Cortex of kidney (tissue), 1 donor: ENCODE measurements at places on chromosomes 1 and 21.

GRCh38 chr21:14617040-14617393 lies 70.9 kb upstream of the SAMSN1 start:
- no peak for DNase-seq

DNA sequence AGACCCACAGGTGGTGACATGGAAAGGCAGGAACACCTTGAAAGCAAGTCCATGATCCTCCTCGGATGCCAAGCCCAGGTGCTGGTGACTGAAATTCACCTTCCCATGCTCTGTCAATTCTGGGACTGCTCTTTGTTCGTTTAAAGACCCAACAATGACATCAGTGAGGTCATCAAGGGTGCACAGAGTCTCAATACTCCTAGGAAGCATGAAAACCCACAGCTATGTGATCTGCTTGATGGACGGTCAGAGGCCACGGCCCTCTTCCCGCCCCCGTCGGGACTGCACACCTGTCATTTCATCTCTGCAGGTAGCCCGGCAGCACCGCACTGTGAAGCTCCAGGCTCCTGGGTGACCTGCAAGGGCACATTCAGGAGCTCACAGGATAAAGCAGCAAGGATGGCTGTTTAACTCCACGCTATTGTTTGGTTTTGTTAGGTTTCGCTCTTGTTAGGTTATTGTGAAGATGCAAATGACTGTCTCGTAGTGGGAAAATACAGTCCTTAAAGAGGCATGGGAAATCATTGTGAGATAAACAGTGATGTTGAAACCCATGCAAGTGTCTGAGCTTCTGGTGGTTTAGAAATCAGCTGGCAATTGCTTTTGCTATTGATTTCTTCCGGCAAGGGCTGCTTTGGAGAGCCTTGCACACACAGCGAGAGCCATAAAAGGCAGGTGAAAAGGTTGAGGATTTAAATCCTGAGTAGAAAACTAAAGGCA lies 124.8 kb upstream of the AJAP1 start:
- no peak for DNase-seq

- DNase-seq = no peak
Observed at GRCh38 chr1:216034506-216034905, 388.7 kb downstream of the USH2A start.

DNA sequence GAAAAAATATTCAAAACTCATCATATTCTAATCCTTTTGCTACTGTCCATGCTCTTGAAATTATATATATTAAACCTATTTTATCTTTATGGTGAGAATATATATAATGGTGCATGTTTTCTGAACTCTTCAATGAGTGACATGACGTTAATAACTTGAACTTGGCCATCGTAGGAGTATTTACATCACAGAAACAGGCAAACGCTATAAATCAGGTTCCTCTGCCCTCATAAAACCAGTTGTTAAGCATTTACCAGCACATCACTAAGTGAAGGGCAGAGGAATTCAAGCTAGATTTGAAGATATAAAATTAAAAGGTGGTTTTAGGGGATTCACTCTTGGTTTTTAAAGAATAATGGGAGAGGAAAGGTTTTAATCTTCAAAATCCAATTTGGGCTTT lies 20.5 kb downstream of the NID1 start:
- no peak for DNase-seq
